ENCODE measurements at places on chromosomes 1 and 21. TPM values are rescaled to one million over a fixed set of nuclear protein-coding genes. Genes with fewer than 3 reads are reported as not detected.

GRCh38 chr1:220457957-220458609 lies 69.9 kb upstream of the MARK1 start:
- no peaks in the 10 kb centered on the region for H3K27me3 ChIP-seq
- no peaks in the 10 kb centered on the region for H3K36me3 ChIP-seq
- H3K4me1 ChIP-seq: peaks cover 15% of the 10 kb centered on the region
- H3K27ac ChIP-seq: no peak overlapping the region

GRCh38 chr1:183544598-183545297 lies 45.5 kb downstream of the NCF2 start:
- no peaks in the 10 kb centered on the region for H3K4me1 ChIP-seq
- no peaks in the 10 kb centered on the region for H3K27me3 ChIP-seq
- H3K4me3 ChIP-seq: no peak overlapping the region
- peak overlapping the region; percentile 33 for H3K27ac ChIP-seq

DNA sequence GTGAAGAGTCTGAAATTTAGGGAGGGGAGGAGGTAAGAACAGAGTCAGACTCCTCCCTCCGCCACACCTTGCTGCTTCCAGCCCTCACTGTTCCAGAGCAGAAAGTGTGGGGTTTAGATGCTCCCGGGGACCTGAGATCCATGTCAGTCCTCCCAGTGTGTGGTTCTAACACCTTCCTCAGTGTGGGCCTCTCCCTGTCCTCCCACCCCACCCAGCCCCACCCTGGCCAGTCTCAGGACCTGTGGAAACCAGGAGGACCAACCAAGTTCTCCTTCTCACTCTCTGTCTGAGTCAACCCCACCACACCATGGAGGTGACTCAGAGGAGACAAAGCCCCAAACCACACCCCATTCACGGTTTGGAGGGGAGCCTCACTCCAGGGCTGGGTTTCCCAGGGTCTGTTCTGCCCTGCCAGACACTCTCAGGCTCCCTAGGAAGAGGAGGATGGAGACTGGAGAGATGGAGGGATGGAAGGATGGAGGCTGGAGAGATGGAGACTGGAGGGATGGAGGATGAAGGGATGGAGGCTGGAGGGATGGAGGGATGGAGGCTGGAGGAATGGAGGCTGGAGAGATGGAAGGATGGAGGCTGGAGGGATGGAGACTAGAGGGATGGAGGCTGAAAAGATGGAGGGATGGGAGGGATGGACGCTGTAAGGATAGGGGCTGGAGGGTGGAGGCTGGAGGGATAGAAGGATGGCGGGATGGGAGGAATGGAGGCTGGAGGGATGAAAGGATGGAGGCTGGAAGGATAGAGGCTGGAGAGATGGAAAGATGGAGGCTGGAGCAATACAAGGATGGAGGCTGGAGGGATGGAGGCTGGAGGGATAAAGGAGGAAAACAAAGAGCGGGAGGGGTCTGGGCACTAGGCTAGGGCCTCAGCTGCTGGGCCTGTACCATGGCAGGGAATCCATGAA lies 100.9 kb upstream of the RUNX3 start:
- no peak overlapping the region for H3K27ac ChIP-seq
- H3K4me3 ChIP-seq: no peak overlapping the region
- H3K27me3 ChIP-seq: no peaks in the 10 kb centered on the region
- peaks cover 3% of the 10 kb centered on the region for H3K4me1 ChIP-seq

DNA sequence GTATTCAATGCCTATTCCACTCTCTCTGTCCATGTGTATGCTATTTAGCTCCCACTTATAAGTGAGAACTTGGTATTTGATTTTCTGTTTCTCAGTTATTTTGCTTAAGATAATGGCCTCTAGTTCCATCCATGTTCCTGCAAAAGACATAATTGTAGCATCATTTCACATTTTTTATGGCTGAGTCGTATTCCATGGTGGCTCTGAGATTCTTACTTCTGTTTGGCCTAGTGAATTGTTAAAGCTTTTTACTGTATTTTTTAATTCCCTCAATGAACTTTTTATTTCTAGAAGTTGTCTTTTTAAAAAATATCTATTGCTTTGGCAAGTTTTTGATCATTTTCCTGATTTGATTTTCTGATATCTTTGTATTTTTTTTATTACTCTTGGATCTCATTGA lies 635.6 kb downstream of the PLA2G4A start:
- H3K4me1 ChIP-seq: no peaks in the 10 kb centered on the region
- no peaks in the 10 kb centered on the region for H3K36me3 ChIP-seq
- H3K4me3 ChIP-seq: no peak overlapping the region
- no peak for DNase-seq

DNA sequence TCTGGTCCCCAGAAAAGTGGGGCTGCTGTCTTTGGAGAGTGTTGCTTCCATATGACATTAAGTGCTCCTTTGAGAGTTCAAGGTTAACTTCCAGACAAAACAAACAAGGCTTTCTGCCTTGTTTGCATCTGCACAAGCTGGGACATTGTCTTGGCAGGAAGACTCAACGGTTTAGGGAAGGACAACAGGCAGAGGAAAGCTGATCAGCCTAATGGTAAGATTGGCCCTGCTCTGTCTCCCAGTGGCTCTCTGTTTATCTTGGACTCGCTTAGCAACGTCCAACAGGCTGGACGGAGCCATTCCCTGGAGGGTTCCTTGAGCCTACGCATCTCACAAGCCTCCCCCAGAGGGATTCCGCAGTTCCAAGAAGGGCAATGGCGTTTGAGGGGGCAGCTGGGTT lies 62.2 kb upstream of the SLC44A3 start:
- H3K4me1 ChIP-seq: no peaks in the 10 kb centered on the region
- no peaks in the 10 kb centered on the region for H3K27me3 ChIP-seq
- DNase-seq: peak; percentile 53

- H3K27me3 ChIP-seq: no peaks in the 10 kb centered on the region
- H3K4me3 ChIP-seq: no peak overlapping the region
- peaks cover 8% of the 10 kb centered on the region for H3K4me1 ChIP-seq
- DNase-seq: peak; percentile 49
- H3K27ac ChIP-seq: no peak overlapping the region
These were observed 38.3 kb upstream of the GJA5 start for GRCh38 chr1:147798731-147799130.

DNA sequence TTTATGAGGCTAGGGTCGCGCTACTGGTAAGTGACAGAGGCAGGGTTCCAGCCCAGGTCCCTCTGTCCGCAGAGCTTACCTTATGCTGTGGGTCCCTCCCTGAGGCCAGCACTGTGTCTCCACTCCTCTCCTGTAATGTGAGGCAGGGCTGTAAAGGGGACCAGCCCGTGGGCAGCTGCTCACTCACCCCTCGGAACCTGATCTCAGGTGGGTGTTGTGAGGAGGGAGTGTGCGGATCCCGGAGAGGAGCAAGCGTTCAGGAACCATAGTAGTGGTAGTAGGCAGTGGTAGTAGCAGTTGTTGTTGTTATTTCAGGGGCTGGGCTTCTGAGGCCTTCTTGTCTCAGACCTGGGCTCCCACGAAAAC lies 1.7 kb downstream of the ZC3H12A start:
- no peaks in the 10 kb centered on the region for H3K36me3 ChIP-seq
- no peaks in the 10 kb centered on the region for H3K27me3 ChIP-seq
- peak overlapping the region; percentile 67 for H3K27ac ChIP-seq

DNA sequence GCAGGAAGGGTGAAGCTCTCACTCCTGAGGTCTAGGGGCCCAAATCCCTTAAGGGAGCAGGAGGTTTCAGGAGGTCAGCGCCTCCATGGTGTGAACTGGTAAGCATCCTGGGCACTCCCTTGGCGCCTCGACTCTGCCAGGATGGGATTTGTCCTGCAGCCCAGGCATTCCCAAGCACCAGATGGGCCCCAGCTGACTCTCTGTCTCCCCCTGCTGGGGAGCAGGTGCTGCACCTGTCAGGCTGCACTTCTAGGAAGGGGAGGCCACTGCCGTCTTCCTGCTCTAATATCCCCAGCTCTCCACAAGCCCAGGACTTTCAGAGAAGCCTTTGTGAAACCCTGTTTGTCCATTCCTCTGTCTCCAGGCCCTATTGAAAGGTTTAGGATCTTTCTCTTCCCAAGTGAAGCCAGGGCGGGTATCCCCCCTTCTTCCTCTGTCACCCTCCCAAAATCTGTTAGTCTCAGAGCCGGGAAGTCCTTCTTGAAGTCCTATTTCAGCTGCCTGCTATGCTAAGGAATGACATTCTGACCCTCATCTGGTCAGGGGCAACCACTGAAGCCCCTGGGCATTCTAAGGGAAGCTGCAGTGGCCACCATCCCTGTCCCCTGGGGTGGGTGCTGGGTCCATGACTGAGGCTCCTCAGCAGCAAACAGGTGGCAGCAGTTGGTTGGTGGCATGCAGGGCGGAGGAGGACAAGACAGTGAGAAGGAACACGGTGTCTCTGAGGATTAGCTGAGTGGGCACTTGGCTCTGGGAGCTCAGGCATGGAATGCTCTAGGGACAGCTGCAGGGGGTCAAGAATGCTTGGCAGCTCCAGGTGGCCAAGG lies 3.2 kb downstream of the MYBPH start:
- H3K27ac ChIP-seq: no peak overlapping the region
- H3K4me1 ChIP-seq: no peaks in the 10 kb centered on the region
- peak; percentile 59 for DNase-seq
- H3K4me3 ChIP-seq: no peak overlapping the region

DNA sequence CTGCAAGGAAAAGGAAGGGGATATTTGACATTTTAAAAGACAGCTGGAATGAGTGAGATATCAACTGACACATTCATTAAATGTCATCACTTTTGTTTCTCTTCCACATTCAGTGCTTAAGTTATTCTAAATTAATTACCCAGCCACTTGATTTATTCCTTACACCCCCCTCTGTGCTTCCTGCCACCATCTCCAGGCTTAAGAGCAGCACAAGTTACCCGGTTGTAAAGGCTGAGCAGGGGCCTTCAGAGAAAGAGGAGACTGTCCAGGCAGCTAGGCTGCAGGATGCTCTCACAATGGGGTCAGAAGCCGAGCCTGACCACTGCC lies 71.4 kb downstream of the SYT6 start:
- H3K36me3 ChIP-seq: no peaks in the 10 kb centered on the region
- no peaks in the 10 kb centered on the region for H3K27me3 ChIP-seq
- H3K4me3 ChIP-seq: no peak overlapping the region
- DNase-seq: no peak

The PTGER3 gene
- 1.8 TPM for total RNA-seq

The HAPLN2 gene
- total RNA-seq: 0.18 TPM

The NBPF6 gene
- not detected for total RNA-seq

The VAV3 gene
- total RNA-seq: 14.4 TPM

The ZNF697 gene
- total RNA-seq: 22.2 TPM

The RGS16 gene
- total RNA-seq: 13.6 TPM
